Stimulated activated naive CD4-positive, alpha-beta T cell treated with Interleukin-2 at 50 U/mL for 16 hours (primary cell): ENCODE measurements at places on chromosomes 5 and 9.

- no peak for DNase-seq
These were observed 173.5 kb downstream of the TRIM32 start for GRCh38 chr9:116860509-116861120.

GRCh38 chr5:147507480-147508126, 2.3 kb downstream of the DPYSL3 start:
- no peak for DNase-seq

DNA sequence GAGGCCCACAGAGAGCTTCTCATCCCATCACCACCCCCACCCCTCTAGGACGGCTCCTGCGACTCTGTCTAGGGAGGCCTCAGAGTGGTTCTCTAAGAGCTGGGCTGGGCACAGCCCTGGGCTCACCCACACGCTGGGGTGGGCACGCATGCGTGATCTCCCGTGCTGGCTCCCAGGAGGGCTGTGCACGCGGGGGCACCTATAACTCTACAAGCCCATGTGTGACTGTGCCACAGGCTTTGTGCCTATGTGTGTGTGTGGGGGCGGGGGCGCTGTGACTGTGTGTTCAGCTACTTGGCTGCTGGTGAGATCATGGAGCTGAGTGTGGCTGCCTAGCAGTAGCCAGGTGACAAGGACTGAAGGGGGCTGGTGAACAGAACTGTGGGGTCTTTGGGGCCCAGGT, 32.2 kb downstream of the NDUFA8 start:
- no peak for DNase-seq

DNA sequence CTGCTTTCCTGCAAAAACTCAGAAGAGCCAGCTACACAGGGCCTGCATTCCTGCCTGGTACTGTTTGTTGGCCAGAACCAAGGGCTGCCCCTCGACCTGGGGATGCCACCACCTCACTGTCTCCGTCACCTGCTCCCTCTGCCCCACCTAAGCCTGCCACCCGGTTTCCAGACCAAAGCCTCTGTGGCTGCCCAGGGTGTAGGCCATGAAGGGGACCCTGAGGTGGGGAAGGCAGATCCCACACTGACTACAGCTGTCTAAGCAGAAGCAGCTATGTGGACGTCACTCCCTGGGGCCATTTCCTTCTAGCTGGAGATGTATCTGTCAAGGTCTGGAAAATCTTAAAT, 35.8 kb downstream of the RASGEF1C start:
- no peak for DNase-seq

GRCh38 chr5:54630738-54631359, 113.3 kb downstream of the SNX18 start:
- DNase-seq: no peak

- no peak for DNase-seq
These were observed 21.8 kb downstream of the MTMR12 start for GRCh38 chr5:32290922-32291321.

- DNase-seq: no peak
These were observed 106.3 kb upstream of the NR3C1 start for GRCh38 chr5:143509758-143510221.

GRCh38 chr9:108323615-108324014, 532.2 kb downstream of the ACTL7B start:
- DNase-seq: no peak

GRCh38 chr5:83407931-83408330, 63.6 kb upstream of the VCAN start:
- no peak for DNase-seq

- DNase-seq: no peak
These were observed 2.4 kb upstream of the RXFP3 start for GRCh38 chr5:33933723-33934169.

- DNase-seq: no peak
These were observed 372.4 kb downstream of the KCNN2 start for GRCh38 chr5:114734238-114734637.
